ENCODE measurements at places on chromosomes 5 and 9.

- DNase-seq = no peak
These were observed at the start of gene CDKN2B-AS1 for GRCh38 chr9:21994556-21995005. Gene CDKN2B-AS1 (plus strand): TSS chr9:21994791.

DNA sequence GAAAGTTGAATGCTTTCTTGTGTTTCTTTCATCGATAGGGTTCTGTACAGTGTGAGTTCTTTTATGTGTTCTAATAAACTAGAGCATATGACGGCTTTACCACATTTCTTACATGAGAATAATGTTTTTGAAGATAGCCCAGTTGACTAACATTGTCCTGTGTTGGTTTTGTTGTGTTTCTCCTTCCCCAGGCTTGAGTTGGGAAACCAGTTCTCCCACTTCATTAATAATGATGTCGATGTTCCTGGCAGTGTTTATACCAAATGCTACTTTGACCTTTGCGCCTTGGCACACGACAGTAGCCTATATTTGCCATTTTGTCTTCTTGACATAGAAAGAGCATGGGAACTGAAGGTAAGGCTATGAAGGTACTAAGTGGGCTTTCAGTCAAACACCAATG, 14.4 kb upstream of the ZNF782 start:
- DNase-seq = no peak

DNA sequence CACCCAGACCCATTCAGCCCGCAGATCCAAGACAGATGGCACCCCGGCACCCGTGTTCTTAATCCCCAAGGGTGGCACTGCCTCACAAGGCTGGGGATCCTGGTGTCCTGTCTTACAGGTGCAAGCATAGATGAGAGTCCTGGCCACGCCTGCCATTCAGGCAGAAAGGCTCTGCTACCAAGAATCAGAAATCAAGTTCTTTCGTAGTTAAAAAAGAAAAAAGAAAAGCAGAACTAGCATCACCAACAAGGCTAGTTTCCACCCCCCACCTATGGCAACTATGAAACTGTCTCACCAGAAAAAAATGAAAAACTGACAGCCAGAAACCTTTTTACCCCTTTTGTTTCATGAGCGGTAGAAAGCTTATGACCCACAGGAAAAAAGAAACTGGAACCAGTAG, 170.4 kb downstream of the SYK start:
- no peak for DNase-seq

DNA sequence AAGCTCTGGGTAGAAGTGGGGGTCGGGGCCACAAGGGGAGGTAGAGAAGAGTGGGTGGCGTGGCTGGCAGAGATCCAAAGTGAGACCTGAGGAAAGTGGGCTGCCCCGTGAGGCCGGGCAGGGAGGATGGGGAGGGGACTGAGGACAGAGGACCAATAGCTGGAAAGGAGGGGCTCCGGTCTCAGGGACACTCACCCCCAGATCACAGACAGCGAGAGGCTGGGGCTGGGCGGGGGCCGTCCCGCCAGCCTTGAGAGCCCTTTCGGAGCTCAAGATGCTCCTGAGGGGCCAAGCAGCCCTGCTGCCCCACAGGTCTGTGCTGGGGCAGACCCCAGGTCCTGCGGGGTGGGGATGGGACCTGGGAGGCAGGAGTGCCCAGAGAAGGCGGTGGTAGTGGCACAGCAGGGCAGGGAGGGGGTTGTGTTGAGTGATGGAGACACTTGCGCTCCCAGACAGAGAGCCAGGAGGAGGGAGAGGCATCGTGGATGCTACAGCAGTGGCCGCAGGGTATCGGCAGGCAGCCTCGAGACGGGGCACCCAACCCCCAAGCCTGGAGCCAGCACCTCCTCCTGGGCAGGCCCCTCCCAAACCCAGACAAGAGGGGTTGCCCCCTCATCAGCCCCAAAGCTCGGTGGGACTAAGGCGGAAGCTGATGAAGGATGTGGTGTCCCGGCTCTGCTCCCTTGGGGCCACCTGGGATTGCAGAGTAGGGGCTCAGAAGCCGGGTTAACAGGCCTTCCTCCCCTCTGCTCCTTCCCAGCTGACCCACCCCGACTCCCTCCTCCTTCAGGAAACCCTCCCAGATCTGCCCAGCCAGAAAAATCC, 3.4 kb downstream of the SARDH start:
- DNase-seq = no peak

DNA sequence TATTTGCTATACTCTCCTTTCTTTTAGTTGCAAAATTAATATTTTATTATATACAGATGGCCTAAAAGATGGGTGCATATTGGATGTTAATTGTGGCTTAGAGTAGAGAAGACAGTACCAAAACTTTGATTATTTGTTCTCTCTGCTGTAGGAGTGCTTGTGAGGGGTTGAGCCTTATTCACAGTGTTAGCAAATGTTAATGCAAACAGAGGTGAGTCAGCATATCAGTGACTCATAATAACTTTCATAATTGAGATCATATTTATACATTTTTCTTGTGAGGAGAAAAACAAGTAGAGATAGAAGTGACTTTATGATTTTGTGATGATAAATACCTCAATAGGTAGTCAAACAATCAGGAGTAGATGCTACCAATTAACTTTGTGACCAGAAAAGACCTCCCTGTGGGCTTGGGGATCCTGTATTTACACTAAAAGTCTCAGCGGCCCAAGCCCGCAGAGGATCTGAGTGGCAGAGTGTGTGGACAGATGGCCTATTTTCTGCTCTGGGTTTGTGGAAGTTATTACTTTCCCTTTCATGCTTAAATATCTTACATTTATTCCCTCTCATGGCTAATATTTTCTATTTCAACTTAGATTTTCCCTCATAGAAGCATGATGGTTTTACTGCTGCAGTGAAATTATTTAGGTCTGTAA, 226.5 kb downstream of the TAF11L14 start:
- no peak for DNase-seq

GRCh38 chr5:81425569-81425968, 31.6 kb upstream of the ACOT12 start:
- DNase-seq = peak; percentile 22

DNA sequence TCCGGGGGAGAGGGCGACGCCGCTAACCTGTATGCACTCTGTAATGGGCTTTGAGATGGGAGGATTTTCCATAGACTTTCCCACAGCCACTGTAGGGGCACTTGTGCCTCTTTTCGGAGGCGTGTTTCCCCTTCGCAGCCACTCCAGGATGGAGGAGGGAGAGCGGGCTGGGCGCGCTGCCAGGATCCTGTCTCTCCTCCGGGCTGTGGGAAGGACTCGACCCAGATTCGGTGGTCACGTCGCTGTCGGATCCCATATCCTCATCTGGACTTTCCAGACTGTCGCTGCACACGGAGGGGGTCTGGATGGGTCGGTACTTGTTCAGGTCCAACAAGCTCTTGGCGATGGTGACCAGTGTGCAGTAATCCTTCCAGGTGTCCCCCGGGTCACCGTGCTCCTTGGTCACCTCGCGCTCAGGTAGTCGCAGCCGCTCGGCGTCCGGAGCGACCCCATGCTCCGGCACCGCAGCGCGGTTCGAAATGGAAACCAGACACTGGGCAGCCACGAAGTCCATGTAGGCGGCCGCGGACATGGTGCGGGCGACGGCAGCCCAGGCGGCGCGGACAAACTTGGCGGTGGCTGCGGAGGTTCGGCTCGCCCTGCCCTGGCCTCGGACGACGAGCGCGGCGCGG, 1.5 kb downstream of the KLF9 start:
- no peak for DNase-seq

DNA sequence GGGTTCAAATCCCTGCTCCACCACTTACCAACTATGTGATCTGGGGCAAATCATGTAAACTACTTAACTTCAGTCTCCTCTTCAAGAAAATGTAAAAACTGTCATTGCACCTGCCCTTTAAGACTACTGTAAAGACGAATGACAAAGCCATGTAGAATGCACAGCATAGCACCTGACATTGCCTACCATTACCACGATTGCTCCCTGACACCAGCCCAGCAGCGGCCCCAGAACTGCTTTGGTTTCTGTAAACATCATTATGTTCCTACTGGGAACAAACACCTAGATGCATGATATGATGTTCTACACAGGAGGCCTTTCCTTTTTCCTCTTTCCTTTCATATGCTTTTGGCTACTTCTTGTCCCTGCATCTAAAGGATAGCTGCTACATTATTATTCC, 23.1 kb upstream of the PLPP6 start:
- DNase-seq = no peak

DNA sequence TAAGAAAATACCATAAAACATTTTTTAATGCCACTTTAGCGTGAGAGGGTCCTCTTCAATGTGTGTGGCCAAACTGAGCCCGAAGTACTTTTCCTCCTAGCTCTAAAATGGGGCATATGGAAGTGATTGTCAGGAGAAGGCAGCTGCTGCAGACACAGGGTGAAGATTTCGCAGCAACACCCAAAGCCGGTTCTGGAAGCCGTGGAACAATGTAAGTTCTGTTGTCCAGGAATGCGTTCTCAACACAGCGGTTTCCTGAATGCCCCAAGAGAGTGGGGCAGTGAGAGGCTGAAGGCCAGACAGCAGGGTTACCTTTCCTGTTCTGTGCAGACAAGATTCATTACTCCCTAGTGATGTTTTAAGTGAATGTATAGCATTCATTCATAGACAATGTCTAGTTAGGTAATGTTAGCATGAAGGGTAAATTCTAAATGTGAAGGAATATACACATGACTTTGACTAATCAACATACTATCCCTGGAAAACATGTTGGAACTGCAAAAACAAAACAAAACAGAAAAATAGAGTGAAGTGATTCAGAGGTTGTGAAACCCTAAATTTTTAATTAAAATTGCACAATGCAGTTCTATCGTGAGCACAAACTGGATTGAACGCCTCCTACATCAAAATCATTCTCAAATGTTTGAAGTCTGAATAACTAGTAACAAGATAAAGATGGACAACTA, 197.0 kb upstream of the SEMA6A start:
- no peak for DNase-seq

DNA sequence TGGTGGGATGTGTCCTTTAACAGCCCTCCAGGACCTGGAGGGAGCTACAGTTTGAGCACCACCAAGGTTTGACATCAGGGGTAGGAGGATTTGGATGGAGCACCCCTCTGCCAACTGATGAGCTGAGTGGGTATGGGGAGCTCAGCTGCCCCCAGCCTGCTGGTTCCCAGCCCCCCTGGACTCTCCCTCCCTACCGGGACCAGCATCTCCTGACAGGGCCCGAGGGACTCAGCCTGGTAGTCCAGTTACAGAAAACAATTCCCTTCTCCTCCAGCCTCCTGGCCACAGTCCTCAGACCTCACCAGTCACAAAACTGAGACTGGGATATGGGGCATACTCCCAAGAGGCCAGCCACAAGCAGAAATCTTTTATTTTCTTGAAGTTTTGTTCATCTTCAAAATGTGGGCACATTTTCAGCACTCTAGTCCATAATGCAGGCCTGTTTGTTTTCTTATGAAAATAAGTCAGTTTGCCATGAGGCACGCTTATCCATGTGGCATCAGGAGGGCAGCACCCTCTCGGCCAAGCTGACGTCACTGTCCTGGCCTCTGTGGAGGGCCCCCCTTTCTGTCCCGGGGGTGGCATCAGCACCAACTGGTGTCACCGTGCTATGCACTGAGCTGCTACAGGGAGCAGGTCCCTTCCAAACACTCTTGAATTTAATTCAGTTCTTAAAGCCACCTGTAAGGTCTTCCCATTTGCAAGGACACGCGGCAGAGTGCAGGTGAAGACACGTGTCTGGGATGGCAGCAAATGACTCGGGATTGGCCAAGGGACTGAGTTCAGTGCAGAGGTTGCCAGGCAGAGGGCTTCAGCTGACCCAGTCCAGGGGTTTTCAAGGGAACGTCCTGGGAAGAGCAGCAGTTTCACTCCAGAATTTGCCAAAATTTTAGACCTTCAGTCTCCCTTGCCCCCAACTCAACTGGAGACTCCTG, 187.6 kb downstream of the GADD45G start:
- DNase-seq = no peak

DNA sequence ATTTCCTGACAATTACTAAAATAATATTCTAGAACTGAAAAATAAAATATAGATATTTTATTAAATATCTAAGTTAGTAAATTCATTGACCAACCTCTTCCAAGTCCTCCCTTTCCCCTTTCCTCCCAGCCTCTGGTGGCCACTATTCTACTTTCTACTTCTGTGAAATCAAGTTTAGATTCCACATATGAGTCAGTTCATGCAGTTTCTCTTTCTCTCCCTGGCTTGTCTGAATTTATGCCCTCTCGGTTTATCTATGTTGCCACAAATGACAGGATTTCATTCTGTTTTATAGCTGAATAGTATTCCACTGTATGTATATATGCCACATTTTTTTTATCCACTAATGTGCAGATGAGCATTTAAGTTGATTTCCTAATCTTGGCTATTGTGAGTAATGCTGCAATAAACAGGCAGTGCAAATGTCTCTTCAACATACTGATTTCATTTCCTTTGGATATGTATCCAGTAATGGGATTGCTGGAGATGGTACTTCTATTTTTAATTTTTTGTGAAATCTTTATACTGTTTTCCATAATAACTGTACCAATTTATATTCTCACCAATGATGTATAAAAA, 52.3 kb downstream of the WDR36 start:
- DNase-seq = no peak

DNA sequence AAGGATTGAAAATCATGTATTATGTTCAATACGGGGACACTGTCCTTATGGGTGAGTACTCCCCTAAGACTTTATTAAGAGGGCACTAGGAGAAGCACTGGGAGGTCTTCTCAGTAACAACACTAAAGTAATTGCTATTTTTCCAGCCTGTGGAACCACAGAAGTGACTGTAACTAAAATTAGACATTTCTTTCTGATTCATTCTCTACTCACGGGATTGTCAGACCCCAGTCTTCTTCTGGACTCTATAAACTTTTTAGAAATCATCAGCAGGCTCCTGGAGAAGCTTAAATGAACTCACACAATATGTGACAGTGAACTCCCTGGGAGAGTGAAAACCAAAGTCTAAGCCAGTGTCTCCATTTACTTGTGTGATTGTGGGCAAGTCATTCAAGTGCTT, 14.5 kb downstream of the TLR4 start:
- DNase-seq = no peak

DNA sequence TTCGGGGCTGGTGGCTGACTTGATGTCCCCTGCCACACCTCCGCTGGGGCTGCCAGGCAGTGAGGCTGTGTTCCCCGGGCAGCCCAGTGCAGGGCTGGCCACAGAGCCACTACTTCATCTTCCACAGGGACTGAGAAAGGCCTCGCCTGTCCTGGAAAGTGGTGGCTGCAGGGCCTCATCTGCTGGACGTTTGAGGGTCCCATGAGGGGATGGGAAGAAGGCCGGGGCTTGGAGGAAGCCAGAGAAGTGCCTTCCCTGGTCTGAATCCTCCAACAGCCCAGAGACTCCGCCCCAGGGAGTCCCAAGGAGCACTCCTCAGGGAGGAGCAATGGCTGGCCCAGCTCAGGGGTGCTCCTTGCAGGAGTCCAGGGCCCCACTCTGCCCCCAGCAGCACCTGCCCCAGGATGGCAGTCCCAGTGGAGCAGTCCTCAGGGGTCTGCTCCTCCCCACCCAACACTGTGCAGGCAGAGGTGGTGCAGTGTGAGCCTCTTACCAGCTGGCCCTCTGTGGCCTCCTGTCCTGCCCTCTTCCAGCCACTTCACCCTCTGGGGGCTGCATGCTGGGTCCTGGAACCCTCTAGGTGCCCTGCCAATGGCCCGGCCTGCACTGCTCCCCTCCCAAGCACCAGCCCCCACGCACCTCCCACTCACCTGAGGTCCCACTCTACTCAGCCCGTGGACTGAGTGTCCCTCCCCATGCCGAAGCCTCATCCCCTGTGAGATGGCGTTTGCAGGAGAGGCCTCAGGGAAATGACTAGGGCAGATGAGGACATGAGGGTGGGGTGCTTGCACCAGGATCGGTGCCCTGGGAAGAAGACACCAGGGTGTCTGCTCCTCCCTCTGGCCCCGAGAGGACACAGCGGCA, 47.3 kb upstream of the COL5A1 start:
- DNase-seq = no peak

- no peak for DNase-seq
These were observed 41.0 kb upstream of the EQTN start for GRCh38 chr9:27337833-27338526.

Measured in cerebellar nuclear complex (tissue), 1 donor.